ENCODE measurements at places on chromosomes 2 and 18.

GRCh38 chr18:8389391-8390340, 219.6 kb upstream of the RAB12 start:
- DNase-seq = no peak

- DNase-seq = no peak
Observed at GRCh38 chr2:74867841-74868658, 34.1 kb downstream of the HK2 start.

GRCh38 chr18:379681-380330, 112.0 kb upstream of the THOC1 start:
- no peak for DNase-seq

DNA sequence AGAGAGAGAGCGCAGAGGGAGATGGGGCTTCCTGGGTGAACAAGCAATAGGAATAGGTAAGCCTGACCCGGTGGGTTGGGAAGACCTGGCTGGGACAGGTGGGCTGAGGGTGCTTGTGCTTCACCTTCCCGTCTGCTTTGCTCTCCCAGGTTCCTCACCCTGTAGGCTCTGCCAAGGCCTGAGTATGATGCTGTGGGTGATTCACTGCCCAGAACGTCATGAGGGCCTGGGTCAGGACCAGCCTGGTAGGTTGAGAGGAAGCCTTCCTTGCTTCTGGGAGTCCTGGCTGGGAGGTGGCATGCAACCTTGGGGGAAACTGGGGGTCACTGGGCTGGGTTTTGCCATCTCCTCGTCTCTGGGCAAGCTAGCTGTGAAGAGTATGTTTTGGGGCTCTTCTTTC, 220.2 kb upstream of the APCDD1 start:
- no peak for DNase-seq

Data from stimulated activated CD8-positive, alpha-beta memory T cell treated with anti-CD3 and anti-CD28 coated beads, Interleukin-4, amount 100 ng/mL, for 24 hours (primary cell).